Activated B cell treated with CpG ODN at 0.5 μM for 24 hours (primary cell): ENCODE measurements at places on chromosomes 7 and 10.

DNA sequence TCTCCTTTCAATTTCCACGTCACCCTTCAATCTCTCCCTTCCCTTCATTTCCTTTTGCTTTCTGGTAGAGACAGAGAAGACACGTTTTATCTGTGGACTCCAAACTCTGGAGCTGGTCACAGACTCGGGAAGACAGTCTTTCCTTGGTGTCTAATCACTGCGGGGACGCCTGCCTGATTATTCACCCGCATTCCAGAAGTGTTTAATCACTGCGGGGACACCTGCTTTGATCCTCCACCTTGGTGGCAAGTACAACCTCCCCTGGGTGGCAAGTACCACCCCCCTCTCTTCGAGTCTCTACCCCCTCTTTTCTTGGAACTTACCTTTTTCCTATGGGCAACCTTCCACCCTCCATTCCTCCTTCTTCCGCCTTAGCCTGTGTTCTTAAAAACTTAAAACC lies 15.3 kb upstream of the LRRC61 start:
- no peak for DNase-seq

GRCh38 chr7:157000741-157001653 lies 9.5 kb downstream of the MNX1 start:
- no peak for DNase-seq

DNA sequence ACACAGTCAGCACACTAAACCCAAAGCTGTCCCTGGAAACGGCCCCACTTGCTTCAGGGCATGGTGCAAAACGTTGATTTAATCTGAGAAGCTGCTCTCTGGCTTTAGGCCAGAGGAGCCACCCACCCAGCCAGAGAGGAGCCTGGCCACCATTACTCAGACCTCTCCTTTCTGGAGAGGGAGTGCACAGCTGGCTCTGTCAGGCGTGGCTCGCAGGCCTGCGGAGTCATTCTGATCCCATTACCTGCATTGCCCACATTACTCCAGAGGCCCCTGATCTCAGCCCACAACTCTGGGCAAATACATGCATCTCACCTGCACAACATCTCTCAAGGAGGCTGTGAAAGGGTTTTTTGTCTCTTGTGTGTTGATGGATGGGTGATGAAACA lies 370.0 kb upstream of the IGFBP3 start:
- DNase-seq = no peak

DNA sequence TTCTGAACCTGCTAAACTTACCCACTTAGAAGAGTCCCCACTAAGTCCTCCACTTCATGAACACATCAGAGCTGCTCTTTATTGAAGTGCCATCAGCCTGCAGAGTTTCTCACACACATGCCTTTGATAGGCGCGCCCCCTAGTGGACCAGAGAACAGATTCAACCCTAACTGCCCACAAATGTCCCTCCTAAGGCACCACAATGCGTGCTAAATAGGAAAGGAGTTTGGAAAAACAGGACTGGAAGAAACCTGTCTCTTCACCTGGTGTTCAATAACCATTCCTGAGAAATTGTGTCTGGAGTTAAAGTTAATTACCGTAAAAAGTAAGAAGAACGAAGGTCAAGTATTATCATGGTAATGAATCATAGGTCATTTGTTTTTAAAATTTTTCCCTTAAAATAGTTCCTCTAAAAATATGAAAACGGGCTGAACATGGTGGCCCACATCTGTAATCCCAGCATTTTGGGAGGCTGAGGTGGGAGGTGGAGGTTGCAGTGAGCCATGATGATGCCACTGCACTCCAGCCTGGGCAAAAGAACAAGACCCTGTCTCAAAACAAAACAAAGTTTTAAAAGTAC lies 249.7 kb downstream of the ELMO1 start:
- DNase-seq = peak; percentile 46

- DNase-seq = no peak
Measured at GRCh38 chr7:41098402-41098801, 604.5 kb downstream of the INHBA start.

GRCh38 chr7:47739301-47739875 lies 157.5 kb upstream of the TNS3 start:
- no peak for DNase-seq

DNA sequence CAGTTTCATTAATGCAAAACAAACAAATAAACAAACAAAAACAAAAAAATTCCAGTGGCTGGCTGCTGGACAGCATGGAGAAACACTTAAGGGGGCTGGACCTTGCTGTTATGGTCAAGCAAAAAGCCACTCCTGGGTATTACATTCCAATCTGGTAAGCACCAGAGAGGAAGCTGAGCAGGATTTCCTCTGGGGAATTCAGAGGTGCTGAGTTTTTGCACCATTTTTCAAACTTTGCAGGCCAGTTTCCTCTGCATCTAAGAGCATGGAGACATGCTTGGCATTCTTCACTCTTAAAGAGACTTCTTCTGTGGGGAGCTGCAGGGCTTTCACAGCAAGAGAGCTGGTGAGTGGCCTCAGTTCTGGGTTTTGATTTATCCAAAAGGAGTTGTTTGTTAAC lies 84.5 kb downstream of the FZD1 start:
- DNase-seq = no peak

- no peak for DNase-seq
Measured at GRCh38 chr7:70455925-70456324, 676.0 kb upstream of the GALNT17 start.

GRCh38 chr7:98760201-98760651 lies 109.6 kb downstream of the TMEM130 start:
- DNase-seq = no peak

GRCh38 chr10:76022366-76022765 lies 590.9 kb downstream of the LRMDA start:
- DNase-seq = no peak
